ENCODE measurements at places on chromosomes 7 and 10.

- no peak for DNase-seq
These were observed 27.7 kb upstream of the TM9SF3 start for GRCh38 chr10:96614515-96614914.

GRCh38 chr7:114574384-114574783 is 159.8 kb downstream of the FOXP2 start:
- DNase-seq: no peak

DNA sequence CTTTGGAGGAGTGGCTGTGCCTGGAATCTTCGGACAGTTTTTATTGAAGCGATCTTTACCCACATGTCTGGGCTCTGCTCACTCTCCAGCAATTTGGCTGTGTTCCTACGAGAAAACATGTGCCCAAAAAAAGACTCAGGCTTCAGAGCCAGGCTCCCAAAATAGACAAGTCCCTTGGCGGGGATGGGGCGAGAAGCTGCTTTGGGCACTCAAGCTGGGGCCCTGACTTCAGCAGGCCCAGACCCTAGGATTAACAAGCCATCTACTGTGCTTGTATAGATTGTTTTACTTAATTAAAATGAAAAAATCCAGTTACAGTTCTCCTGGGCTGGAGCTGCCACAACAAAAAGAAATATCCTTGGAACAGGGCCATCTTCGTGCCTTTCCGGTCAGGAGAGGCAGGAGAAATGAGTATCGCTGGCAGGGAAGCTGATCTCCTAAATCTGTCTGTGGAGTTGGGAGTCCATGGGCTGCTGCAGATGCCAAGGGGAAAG is 51.4 kb upstream of the PDCD4 start:
- DNase-seq: no peak

DNA sequence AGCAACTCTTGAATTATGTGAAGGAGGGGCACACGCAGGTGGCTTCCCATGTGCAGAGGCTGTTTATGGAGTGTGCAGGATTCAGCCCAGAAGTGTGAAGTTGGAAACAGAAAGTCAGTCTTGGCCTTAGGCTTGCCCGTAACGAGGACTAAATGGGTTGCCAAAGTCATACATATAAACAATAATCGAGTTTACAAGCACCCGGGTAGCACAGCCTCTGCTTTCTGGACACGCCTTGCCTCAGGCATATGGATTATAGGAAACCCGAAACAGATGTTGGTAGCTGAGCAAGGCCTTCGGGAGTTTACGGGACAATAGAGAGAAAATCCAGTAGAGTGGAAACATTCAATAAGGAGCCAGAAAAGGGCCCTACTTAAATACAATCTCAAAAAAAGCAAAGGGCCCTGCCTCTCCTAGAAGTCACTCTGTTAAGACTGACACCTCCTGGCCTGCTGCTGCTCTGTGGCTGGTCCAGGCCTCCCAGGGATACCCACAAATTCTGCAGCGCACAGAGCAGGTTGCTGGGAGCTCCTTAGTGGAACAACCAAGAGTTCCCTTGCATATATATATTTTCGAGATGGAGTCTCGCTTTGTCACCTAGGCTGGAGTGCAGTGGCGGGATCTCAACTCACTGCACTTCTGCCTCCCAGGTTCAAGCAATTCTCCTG is 48.5 kb downstream of the SMKR1 start:
- DNase-seq: no peak

DNA sequence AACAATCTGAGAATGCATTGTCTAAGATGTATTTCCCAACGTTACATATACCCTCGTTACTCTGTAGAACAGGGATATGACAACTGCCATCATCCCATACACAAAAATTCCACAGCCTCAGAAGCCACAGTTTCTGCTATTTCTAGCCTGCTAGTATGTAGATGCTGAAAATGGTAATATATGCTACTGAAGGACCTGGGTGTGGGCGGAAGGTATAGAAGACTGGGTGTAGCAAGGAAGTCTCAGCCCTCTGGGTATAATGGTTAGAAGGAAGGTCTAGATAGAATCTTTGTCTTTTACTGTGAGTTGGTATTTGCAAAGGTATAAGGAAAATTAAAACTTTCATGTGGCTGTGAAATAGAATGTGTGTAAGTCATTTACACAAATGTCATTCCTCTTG is 79.2 kb upstream of the HPS1 start:
- DNase-seq: no peak

DNA sequence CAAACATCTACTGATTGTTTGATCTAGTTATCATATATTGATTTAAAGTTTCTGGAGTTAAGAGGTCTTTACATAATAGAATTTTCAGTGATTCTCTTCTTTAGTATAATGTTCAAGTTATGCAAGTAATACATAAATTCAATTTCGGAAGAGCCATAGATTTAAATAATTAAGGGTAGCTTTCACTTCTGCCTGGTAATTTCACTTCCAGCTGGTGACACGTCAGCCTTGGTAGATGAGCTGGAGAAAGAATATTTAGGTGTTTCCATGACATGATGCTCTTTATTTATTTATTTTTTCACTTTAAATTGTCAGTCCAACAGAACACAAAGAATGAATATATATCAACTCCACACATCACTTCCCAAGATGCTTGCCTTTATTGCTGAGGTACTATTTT is 5.2 kb upstream of the OTUD1 start:
- no peak for DNase-seq

- DNase-seq: no peak
These were observed 102.5 kb upstream of the CCDC6 start for GRCh38 chr10:60008816-60009215.

- DNase-seq: no peak
These were observed 1.5 kb upstream of the NCOA4 start for GRCh38 chr10:46031648-46032532.

DNA sequence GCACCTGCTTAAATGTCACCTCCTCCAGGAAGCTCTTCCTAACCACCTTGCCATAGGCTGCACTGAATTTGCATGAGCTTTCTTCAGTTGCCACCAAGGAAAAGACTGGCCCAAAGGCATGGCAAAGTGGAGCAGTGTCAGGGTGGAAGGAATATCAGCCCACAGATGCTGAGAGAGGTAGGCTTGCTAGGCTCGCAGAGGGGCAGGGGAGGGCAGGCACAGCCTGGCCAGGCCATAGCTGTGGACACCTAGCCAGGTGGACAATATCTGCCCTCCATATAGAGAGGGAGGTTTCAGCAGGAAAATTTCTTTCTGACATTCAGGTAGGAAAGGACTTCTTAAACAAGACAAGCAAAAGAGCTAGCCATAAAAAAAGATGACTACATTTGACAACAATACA is 166.3 kb downstream of the GRID1 start:
- DNase-seq: no peak

DNA sequence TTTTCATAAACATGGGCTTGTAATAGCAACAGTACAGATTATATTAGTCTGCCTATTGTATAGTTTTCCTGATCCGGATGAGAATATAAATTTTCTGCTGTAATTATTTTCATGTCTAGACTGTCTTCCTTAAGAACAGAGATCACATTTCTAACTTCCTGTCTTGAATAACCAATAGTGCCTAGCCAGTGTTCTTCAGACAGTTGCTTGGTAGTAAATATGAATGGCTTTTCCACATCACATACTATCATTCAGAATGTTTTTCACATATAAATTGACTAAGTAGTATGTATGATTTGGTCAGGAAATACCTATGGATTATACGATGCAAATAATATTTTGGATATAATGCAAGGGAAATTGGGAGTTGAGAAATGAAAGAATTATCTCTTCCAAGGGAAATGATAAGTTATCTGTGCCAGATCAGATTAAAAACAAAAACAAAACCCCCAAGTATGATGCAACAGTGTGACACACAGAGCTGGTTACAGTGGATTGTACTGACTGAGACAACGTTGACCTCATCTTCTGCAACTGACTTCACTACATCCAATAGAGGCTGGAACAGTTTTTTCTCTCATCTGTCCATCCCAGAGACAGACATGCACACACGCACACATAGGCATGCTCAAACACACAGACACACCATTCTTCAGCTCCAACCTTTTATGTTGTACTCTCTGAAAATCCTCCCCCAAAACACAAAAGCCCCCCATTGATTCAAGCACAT is 16.4 kb downstream of the ITGA8 start:
- no peak for DNase-seq

- peak; percentile 24 for DNase-seq
These were observed 28.9 kb upstream of the INHBA start for GRCh38 chr7:41731493-41732435.

- DNase-seq: no peak
These were observed 861 bp upstream of the TSPAN14 start for GRCh38 chr10:80453056-80453841.

DNA sequence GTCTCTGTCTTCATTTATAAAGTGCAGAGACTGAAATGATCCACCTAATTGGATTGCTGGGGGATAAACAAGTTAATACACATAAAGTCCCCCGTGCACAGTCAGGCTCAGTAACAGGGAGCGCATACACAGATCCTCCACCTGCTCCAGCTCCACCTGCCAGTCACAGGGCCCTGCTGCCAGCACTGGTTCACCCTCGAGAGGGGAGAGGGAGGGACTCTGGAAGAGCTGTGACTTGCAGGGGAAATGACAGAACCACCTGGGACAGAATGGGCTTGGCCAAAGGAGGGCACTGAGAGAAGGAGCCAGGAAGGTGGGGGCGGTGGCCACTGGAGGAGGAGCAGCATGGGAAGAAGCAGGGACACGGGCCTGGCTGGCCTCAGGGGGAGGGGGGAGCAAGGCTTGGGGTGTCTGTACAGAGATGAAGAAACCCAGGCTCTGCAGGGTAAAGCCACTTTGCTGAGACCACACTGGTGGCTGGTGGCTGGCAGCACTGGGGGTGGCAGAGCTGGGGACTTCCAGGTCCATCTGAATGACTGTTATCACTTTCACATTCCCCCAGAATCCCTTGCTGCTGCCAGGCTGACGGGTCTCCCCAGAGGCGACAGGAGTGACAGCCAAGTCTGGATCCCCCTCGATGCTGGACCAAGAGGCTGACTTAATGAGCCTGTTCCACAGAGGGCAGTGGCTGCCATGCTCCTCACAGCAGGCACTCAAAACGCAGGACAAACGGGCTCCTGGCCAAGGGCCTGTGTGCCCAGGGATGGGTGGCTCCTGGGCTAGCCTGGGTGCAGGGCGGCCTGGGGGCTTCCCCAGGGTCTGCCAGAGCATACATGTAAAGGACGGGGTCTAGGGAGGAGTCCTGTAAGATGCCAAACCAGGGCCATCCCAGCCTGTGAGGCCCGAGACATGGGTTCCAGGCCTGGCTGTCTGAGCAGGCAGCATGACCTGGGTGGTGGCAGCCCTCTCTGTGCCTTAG is 151.1 kb downstream of the SH3PXD2A start:
- no peak for DNase-seq

DNA sequence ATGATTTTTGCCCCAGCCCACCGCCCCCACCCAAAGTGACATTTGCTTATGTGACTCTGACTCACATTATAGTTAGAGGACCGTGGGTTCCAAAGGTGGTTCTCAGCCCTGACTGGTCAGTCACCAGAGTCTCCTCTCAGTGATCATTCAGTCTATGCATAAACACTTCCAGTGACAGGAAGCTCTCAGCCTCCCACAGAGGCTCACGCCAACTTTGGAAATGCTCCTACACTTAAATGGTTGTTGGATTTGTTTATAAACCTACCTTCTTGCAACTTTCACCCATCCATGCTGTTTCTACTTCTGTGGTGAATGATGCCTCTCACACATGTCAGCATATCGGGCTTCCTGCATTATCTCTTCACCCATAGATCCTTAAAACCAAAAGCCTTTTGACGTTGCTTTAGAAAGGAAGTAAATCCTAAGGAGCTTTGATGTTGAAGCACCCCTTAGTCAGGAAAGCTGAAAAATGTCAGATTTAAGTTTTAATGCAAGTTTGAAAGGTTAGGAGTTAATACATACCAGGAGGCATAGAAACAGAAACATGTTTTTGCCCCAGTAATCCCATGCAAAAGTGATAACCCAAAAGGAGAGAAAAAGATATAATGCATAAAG is 46.5 kb upstream of the FGL2 start:
- no peak for DNase-seq

DNA sequence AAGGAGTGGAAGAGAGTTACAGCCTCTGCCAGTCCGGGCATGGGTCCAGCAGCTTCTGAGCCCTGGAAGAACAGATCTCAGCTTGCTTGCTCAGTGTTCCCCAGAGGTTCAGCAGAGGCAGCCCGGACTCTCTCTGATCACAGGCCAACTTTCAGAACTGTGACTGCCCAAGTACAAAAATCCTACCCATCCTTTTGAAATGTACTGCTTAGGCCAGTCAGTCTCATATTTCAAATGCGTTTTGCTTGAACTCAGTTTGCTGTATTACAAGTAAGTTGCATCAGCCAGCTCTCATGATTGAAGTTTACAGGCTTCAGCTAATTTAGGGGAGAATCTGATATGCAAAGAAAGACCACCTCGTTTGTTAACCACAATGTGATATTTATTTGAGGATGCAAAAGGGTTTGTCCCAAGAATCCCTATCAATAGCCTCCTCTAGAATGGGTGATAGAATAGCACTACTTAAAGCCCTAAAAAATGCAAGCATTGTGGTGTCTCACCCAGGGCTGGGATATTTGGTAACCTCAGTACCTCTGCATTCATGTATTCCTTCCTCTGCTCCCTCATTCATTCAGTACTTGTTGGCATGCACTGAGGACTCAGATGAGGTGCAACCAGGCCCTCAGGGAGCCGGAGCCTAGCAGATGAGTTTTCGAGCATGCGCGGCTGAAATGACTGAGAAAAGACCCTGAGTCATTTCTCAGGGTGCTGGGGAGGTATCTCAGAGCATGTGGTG is 7.0 kb downstream of the AIMP2 start:
- DNase-seq: no peak

GRCh38 chr7:85165263-85165662 is 21.6 kb downstream of the SEMA3D start:
- DNase-seq: no peak

- no peak for DNase-seq
These were observed 93.9 kb downstream of the ATXN7L1 start for GRCh38 chr7:105782391-105783042.

- DNase-seq: no peak
These were observed 89.3 kb downstream of the ZMYND11 start for GRCh38 chr10:224571-224970.

DNA sequence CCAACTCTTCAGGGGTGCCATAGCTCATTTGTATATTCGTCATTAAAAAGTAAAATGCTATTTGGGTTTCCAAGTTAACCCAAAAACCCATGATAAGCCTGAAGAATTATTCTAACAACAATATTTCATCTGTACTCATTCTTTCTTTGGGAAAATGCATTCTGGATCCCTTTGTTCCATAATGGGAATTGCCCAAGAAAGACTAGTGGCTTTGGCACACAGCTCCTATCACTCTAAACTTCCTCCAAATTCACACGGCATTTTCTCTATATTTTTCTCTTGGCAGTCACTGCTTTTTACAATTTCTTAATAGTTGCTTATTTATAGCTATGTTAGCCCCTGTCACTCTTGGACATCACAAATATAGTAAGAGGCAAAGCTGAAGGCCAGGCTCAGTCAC is 29.1 kb downstream of the CHCHD3 start:
- DNase-seq: no peak

GRCh38 chr7:44223362-44224079 is 22.7 kb downstream of the YKT6 start:
- no peak for DNase-seq

GRCh38 chr7:32869716-32870115 is 21.8 kb downstream of the KBTBD2 start:
- DNase-seq: no peak

Measured in CD4-positive, alpha-beta T cell (primary cell).